ENCODE measurements at places on chromosomes 1 and 21.

GRCh38 chr1:45306319-45306718, 20.4 kb upstream of the HPDL start:
- peak; percentile 38 for DNase-seq

GRCh38 chr1:198620951-198621824, 17.7 kb upstream of the PTPRC start:
- DNase-seq = no peak

GRCh38 chr1:208088319-208088718, 155.9 kb downstream of the PLXNA2 start:
- peak; percentile 14 for DNase-seq

- no peak for DNase-seq
Observed at GRCh38 chr1:192998536-192998935, 60.6 kb downstream of the UCHL5 start.

DNA sequence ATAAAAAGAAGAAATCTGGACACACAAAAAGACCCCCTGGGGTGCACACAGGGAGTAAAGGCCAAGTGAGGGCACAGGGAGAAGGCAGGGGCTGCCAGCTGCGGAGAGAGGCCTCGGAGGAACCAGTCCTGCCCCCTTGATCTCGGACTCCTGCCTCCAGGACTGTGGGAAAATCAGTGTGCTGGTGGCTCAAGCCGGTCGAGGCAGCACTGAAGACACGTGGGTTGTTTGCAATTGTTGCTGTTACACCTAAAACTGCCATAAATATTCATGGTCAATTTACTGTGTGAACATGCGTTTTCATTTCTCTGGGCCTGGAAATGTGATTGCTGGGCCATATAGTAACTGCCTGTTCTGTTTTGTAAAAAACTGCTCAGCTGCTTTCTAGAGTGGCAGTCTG, 18.5 kb downstream of the IBA57 start:
- no peak for DNase-seq

DNA sequence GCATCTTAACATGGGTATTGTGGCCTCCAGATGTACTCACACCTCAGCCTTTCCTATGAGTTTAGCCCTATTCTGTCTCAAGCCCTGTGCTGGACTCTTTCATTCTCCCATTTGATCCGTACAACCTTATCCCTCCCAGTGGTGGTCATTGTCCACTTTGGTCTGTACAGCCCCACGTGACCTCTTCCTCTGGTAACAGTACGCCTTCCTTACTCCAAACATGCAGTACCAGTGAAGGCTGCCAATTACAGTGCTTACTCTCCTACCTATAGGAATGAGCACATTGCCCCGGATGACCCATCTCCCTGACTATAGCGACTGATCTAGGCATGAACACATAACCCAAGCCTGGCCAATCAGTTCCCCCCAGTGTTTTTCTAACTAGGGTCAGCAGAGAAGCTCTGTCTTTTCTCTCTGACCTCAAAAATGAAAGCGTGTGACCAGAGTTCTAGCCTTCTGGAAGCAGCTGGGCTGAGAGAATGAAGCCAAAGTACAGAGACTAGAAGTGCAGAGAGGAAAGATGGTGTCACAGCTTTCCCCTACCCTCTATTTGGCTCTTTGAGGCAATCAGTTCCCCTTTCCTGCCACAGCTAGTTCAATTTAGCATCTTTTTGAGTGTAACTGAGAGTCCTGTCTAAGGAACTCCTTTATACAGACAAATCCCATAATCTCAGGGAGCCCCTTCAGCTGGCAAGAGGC, 9.9 kb upstream of the QSOX1 start:
- DNase-seq = no peak

DNA sequence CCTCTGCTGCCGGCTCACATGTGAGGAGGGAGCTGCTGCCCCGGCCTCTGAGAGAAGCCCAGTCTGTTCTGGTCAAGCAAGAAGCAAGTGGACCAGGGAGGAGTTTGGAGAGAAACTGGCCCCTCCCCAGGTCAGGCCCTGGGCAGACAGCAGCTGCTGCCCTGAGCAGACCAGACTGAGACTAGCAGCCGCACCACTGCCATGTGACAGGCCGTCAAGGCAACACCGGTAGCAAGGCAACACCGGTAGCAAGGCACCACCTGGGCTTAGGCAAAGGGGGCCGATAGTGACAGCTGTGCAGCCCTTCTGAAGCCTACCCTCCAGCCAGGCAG, 50.3 kb downstream of the ARHGEF16 start:
- peak; percentile 45 for DNase-seq

DNA sequence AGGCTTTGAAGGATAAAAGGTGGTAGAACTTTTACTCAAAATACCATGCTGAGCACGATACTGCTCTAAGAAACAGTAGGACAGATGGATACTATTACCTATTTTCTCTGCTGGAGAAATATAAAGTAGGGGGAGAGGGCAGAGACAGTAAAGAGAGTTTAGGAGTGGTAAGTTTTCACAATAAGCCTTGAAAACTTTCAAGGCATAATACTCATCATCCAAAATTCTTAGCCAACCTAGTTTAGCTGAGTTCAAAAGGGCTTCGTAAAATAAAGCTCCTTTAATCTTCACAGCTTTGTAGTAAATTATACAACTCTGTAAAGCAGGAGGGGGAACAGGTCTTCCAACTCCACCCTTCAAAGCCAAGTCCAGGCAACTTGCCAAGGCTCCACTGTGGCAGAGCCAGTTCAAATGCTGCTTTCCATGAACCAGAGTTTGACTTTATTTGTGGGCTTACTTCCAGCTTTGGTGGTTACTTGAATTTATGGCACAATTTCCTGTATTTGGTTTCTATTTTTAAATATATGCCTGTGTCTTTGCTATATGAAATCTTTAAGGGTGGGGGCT, 15.5 kb downstream of the TEX38 start:
- DNase-seq = peak; percentile 81

DNA sequence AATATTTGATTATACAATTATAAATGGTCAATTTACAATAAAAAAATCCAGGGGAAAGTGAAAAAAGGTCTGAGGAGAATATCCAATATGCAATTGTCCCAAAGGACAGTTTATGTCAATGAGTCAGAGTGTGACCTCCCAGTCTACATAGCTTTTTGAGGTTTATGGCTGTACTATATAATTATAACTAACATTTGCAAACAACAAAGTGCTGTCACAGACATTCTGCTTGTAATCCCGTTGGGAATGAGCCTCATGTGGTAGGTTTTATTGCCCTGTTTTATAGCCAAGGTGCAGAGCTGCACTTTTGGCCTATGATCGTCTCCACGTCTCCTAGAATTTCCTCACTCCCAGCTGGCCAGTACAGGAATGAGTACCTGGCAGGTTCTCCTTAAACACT, 103.8 kb downstream of the ADSS2 start:
- peak; percentile 85 for DNase-seq

DNA sequence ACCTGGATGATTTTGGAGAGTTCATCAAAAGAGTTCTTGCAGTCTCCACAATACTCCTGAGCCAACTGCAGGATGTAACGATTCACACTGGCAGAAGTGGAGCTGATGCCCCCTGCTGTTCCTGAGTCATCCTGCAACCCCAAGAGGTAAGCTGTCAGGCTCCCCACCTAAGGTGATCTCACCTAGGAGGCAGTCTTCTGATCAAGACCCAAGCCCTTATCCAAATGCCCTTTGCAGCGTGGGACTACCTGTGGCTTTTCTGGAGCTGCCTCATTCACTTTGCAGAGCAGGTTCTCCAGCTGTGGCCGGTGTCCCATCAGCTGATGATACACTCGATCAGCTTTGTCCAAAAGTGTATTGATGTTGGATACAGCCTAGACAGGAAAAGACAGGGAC, 96.4 kb downstream of the UBR4 start:
- peak; percentile 51 for DNase-seq

DNA sequence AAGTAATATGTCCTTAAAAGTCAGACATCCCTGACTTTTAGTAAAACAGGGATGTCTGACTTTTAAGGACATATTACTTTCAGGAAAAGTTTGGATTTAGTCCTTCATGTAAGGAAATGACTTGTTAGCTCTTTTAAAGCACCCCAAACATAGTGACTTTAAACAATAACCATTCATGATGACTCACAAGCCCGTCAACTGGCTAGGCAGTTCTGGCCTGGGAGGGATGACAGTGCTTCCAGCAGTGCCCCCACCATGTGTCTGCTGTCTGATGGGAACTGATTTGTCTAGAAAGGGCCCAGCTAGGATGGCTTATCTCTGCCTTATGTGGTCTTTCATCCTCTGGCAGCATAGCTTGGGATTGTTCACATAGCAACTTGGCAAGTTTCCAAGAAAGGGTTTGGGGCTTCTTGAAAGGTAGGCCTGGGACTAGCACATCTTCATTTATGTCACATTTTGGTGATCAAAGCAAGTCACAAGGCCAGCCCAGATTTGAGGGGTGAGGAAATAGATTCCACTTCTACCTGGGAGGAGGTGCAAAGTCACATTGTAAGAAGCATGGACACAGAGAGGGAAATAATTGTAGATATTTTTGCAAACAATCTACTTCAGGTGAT, 143.5 kb downstream of the C1orf94 start:
- DNase-seq = peak; percentile 85

GRCh38 chr1:185906186-185906585, 172.0 kb downstream of the HMCN1 start:
- DNase-seq = no peak

GRCh38 chr21:45768740-45769048, 125.2 kb downstream of the PCBP3 start:
- DNase-seq = no peak

DNA sequence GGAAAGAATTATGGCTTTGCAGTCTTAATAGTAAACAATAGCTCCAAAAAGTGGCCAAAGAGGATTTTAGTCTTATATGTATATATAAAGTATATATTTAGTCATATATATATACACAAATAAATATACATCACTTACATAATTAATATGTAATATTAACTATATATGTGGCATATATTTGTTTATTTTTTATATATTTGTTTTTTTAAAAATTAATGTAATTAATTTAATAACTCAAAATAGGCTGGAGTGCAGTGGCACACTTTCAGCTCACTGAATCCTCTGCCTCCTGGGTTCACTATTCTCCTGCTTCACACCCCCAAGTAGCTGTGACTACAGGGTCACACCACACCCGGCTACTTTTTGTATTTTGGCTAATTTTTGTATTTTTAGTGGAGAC, 532.6 kb downstream of the KCNT2 start:
- no peak for DNase-seq

GRCh38 chr1:182200025-182200812, 138.7 kb upstream of the ZNF648 start:
- DNase-seq = no peak

GRCh38 chr1:56123826-56124225, 455.5 kb downstream of the PLPP3 start:
- no peak for DNase-seq

GRCh38 chr1:66758241-66758755, 6.0 kb downstream of the DYNLT5 start:
- no peak for DNase-seq

All from M059J (cell line).